Transverse colon (tissue), 4 donors: ENCODE measurements at places on chromosomes 5 and 9.

DNA sequence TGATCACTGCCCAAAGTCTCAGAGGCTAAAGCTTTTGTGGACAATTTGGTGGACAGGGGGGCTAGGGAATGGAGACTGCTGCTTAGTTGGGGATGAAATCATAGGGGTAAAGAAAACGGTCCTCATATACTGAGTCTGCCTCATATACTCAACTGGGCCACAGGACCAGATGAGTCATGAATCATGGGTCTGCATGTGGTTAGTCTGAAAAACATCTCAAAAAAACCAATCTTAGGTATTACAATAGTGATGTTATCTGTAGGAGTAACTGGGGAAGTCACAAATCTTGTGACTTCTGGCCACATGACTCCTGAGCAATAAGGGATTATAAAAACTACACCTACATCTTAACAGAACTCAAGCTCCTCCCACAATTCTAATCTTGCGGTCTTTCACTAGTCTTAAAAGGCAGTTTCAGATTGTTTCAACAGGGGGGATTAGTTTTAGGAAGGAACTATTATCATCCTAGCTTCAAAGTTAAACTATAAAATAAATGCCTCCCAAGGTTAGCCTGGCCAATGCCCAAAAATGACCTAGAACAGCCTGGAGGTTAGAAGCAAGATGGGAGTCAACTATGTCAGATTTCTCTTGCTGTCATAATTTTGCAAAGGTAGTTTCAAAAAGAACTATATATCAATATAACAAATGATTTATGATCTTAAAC, 17.5 kb downstream of the TMEM161B start:
- DNase-seq: no peak

DNA sequence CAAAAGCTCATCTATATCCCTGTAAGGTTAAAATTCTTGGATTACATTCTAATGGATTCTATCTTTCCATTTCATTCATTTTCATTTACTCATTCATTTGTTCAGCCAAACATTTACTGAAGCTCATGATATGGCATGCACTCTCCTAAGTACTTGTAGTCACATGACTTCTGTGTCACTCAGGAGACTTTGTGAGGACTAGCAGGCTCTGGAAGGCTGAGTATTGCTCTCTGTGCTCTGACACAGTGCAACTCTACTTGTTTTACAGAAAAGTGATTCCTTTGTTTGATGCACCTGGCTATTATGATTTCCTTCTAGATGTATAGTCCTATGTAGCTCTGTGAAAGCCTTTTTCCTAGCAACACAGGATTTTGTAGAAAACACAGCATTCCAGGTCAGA, 53.0 kb downstream of the YIPF5 start:
- DNase-seq: no peak

DNA sequence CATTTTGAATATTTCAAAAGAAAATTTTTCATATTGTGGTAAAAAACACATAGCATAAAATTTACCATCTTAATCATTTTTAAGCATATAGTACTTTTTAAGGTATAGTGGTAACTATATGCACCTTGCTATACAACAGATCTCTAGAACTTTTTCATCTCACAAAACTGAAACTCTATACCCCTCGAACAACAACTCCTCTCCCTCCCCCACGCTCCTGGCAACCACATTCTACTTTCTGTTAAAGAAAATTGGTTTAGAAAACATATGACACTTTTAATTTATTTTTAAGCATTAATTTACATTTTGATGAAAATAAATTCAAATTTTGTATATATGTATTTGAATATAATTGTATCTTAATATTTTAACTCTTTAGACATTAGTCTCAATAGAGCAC, 147.2 kb upstream of the EFNA5 start:
- no peak for DNase-seq

DNA sequence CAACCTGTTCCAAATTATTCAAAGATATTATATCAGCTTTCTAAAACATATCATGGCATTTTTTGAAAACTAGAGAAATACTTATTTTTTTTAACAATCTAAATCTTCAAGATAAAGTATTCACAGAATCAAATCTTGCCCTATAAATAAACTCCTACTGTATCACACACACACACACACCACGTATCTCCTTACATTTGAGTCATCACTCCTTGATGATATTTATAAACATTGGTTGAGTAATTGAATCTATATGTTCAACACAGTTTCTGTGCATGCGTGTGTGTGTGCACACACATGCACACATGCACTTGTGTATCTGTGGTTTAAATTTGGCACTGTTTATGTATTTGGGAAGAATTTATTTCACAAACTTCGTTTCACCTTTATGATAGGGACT, 1716.4 kb downstream of the EFNA5 start:
- no peak for DNase-seq

DNA sequence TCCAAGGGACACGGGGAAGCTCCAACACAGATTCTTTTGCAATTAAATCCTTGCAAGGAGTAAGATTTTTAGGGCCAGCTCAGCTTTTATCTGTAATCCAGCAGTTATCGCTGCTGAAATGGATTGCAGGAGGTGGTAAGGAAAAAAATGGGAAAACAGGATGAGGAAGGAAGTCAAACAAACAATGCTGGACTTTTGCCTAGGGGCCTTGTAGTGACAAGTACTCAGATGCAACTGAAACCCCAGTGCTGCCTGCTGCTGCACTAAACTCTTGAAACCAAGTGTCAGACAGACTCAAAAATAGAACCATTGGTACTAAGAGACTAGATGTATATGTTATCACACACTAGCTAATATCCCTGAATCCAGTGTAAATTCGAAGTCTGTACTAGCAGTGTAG, 309.2 kb downstream of the CTNND2 start:
- no peak for DNase-seq

- peak; percentile 49 for DNase-seq
Observed at GRCh38 chr9:1173211-1173610, 123.1 kb downstream of the DMRT2 start.

DNA sequence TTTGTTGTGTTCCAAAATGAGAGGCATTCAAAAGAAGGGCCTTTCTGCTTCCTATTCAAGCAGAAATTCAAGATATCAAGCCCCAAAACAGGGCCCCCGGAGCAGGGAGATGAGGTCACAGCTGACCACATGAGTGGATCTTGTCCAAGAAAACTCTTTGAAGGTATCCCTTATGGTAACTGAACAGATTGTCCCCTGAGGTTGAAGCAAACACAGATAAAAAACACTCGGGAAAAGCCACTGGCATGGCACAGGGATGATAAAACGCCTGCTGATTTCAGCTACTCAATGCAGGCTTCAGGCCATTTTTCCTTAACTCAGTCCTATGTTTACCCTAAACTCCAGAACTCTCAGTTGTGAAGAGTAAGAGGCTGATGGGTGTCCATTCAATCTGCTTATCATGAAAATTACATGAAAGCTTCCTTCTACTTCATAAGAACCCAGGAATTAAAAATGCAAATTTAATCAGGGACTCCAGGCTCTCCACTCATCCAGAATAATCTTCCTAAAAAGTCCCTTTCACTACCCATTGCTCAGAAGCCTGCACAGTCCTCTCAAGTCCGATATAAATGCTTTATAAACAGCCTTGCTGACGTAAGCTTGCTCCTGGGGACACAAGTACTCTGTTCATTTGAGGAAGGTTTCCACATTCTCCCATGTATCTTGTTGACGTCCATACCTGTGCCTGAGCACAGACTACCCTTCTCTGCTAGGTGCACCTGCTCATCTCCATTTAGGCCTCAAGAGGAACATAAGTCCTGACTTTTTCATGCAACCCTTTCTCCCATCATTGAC, 35.9 kb upstream of the SLC1A3 start:
- no peak for DNase-seq

- DNase-seq: no peak
Observed at GRCh38 chr9:23073136-23073535, 626.5 kb downstream of the DMRTA1 start.

GRCh38 chr9:118305331-118305730, 601.1 kb downstream of the TLR4 start:
- DNase-seq: no peak

DNA sequence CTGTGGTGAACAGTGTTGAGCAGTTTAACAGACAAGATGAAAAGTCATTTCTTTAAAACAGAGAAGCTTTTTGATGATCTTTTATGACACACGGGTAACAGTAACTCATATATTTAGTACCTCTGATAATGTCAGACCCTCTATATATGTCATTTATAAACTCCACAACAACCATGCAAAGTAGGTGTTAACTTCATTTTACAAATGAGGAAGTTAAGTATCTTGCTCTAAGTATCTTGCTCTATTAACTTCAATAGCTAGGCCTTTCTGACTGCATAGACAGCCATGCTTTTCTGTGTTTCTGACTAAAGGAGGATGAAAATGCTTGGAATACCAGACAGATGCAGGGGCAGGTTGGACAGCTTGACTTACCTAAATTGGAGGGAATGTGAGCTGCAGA, 1.8 kb downstream of the NUDT2 start:
- no peak for DNase-seq

DNA sequence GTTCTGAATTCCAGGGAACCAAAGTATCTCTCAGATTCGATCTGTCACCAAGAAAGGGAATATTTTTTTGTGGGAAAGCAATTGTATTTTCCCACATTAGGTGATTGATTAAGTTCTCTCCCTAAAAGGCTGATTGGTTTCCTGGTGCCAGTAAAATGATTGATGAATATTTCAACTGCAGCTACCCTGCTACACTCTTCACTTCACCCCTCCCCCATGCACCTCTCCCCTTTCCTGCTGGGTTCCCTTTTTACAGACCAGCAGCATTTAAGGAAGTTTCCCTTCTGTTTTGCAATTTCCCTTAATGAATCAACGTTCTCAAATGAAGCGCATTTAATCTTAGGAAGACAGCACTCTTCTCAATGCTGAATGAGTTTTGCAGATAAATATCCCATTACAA, 13.1 kb downstream of the NR6A1 start:
- DNase-seq: no peak

GRCh38 chr5:130111746-130112145, 207.5 kb downstream of the CHSY3 start:
- no peak for DNase-seq

GRCh38 chr5:157278319-157279037, 12.6 kb downstream of the CYFIP2 start:
- DNase-seq: no peak

DNA sequence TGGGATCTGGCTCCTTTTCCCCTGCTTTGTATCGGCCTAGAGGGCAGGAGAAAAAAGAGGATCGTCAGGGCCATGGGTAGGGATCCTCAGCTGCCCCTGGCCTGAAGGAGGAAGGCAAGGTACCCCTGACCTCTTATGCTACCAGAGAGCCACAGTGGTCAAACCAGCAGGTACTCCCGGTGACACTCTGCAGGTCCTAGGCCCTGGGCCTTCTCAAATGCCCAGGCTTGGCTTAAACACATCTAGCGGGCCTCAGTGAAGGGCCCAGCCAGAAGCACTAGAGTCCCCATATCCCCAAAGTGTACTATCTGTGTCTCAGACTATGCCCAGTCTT, 3.5 kb downstream of the IRF1 start:
- peak; percentile 6 for DNase-seq
